Fibroblast of skin of right quadriceps (primary cell): ENCODE measurements at places on chromosomes 11 and 22.
A peak's percentile ranks its signal among the peaks of the same experiment; 100 is the strongest.

DNA sequence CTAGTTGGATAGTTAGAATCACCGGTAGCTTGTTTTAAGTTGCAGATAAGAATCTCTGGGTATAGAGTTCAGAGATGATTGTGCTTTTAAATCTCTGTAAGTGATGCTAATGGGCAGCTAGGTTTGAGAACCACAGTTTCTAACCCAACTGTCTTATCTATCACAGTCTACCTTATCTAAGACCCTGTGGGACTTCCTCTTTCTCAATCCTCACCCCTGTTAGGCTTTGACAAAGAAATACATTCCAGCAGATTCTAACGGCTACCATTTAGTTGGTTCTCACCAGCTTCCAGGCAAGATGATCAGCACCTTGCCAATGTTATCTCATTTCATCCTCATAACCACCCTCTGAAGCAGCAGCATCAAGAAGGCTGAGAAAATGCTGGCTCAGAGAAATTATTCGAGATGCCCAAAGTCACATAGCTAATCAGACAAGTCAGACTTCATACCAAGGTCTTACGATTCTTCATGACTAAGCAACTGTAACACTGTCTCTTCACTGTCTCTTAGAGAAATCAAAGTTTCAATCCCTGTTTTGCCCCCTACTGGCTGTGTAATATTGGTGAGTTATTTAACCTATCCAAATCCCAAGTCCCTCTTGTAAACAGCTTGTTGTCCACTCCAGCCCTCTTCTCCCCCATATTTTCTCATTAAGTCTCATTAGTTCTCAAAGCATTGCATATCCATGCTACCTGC, 192.4 kb upstream of the API5 start:
- DNase-seq: no peak

GRCh38 chr11:65589444-65590239, 6.0 kb downstream of the KCNK7 start:
- no peak for DNase-seq

DNA sequence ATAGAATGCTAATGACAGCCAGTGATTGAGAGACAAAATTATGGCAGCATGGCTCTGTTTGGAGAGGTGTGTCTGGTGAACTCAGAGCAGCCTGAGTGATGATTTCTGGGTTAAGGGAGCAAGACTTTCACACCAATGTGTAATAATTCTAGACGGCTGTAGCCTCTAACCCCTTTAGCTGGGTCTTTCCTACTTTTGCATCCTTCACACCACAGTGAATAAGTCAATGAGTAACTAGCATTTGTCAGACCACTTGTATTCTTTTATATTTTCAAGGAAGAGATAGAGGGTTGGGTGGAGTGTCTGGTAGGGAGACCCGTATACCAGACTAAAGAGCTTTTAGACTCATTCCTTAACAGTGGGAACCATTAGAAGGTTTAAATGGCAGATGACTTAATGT, 50.4 kb downstream of the ATXN10 start:
- DNase-seq: no peak

DNA sequence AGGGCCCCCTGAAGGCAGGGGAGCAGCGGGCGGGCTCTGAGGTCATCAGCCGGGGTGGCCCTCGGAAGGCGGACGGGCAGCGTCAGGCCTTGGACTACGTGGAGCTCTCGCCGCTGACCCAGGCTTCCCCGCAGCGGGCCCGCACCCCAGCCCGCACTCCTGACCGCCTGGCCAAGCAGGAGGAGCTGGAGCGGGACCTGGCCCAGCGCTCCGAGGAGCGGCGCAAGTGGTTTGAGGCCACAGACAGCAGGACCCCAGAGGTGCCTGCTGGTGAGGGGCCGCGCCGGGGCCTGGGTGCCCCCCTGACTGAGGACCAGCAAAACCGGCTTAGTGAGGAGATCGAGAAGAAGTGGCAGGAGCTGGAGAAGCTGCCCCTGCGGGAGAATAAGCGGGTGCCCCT, 50.1 kb upstream of the GCAT start:
- DNase-seq: no peak

GRCh38 chr22:23107487-23108248, 34.1 kb downstream of the RSPH14 start:
- DNase-seq: no peak

DNA sequence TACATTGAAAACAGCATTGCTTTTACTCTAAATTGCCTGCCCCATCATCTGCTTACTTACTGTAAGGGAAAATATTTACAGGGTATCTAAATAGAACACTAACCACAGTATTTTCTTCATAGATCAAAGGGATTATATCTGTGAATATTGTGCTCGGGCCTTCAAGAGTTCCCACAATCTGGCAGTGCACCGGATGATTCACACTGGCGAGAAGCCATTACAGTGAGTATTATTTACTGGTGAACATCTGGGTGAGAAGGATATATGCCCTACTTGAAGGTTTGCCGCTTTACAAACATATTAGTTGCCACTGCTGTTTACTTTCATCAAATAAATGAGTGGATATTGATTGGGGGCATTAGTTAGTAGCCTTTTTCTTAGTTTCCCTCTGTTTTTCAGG, 5.9 kb upstream of the CNTF start:
- peak; percentile 85 for DNase-seq

GRCh38 chr11:30724274-30724673, 138.1 kb upstream of the MPPED2 start:
- DNase-seq: no peak

- no peak for DNase-seq
Observed at GRCh38 chr22:48205161-48205560, 1442.7 kb downstream of the TBC1D22A start.

GRCh38 chr11:3132831-3133260, 32.3 kb downstream of the OSBPL5 start:
- DNase-seq: no peak

DNA sequence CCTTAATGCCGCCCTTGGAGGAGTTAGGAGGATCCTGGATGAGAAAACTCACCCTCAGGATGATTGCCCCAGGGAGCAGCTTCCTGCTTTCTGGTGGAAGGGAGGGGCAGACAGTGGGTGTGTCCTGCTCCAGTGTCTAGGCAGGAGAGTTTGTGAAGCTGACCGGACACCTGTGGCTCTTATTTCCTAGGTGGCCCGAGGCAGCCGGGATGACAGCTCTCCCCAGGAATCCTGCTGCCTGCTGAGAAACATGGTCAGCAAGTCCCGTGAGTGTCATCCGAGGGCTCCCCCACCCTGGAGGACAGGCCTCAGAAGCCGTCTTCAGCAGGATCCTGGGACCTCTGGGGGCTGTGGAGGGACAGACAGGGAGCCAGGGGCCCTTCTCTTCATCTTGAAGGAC, 50.4 kb downstream of the ST3GAL4 start:
- no peak for DNase-seq

- peak; percentile 64 for DNase-seq
Observed at GRCh38 chr22:36641902-36642640, 61.5 kb downstream of the CACNG2 start.

GRCh38 chr22:19958083-19959042, 16.7 kb upstream of the TXNRD2 start:
- peak; percentile 43 for DNase-seq

DNA sequence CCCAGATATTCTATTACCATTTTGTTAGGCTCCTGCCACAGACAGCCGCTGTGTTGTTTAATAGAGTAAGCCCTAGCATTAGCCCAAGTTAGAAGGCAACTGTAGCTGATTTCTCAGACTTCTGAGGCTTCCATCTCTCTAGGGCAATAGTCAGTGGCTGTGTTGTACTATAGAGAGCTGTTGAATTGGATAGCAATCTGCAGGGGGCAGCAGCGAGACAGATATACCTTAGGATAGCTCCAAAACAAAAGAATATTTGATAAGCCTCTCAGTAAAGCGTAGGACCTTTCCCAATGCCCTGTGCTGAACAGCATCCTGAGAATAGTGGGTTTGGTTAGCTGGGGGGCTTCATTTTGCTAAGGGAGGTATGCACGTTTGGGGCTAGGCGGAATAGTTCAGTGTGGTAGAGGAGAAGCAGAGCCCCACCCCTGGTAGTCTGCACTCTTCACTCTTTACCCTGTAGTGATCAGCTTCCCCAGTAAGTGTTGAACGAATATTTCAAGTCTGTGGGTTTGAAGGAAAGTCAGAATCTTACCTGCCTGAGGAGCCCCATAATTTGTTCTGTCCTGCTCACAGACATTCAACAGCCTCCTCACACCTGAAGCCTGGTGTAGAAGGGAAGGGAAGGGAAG, 515.1 kb downstream of the INSC start:
- no peak for DNase-seq

- DNase-seq: no peak
Observed at GRCh38 chr11:61331651-61332050, 1.3 kb downstream of the DDB1 start.

GRCh38 chr11:96178049-96178886, 164.7 kb downstream of the MAML2 start:
- DNase-seq: no peak

DNA sequence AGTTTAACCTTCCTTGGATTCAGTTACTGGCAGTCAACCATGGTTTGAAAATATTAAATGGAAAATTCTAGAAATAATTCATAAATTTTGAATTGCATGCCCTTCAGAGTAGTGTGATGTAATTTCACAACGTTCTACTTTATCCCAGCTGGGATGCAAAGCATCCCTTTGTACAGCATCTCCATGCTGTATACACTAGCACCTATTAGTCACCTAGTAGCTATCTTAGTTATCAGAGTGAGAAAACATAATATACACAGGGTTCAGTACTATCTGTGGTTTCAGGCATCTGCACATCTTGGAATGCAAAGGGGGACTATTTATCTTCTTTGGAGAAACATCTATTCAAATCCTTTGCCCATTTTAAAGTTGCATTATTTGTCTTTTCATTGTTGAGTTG, 30.8 kb downstream of the CBL start:
- DNase-seq: peak; percentile 73

- no peak for DNase-seq
Observed at GRCh38 chr11:63609536-63609935, 4.7 kb downstream of the PLAAT3 start.

- peak; percentile 5 for DNase-seq
Observed at GRCh38 chr11:36741515-36741914, 143.5 kb upstream of the RAG2 start.

GRCh38 chr11:113951537-113951936, 23.4 kb upstream of the HTR3A start:
- no peak for DNase-seq

DNA sequence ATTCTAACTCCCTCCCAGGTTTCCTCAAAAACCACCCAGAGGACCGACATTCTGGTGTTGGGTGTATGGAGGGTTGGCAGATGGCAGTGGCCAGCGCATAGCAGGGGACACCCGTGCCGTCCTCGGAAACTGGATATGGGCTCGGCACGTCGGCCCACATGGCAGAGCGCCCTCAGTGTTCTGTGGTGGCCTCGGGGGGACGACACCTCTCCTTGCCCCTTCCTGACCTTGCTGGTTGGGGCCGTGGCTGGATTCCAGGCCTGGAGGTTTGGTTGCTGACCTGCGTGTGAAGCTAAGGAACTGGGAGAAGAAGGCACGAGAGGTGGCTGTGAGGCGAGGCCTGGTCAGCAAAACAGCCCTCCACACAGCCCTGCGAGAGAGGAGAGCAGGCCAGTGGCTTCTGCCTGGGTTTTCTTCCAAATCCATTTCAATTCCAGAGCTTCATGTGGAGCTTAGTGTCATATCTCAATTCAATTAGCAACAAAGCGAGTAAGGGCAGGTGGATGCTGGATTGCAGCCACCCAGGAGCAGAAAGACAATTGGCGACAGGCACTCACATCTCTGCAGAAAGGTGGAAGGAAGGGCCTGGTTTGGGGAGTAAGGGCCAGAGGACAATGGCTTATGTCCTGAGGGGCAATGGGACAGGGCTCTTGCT, 478.4 kb downstream of the BRD1 start:
- no peak for DNase-seq

- no peak for DNase-seq
Observed at GRCh38 chr11:121159741-121160140, 58.7 kb downstream of the TECTA start.

- no peak for DNase-seq
Observed at GRCh38 chr11:41377709-41378394, 81.6 kb downstream of the LRRC4C start.

DNA sequence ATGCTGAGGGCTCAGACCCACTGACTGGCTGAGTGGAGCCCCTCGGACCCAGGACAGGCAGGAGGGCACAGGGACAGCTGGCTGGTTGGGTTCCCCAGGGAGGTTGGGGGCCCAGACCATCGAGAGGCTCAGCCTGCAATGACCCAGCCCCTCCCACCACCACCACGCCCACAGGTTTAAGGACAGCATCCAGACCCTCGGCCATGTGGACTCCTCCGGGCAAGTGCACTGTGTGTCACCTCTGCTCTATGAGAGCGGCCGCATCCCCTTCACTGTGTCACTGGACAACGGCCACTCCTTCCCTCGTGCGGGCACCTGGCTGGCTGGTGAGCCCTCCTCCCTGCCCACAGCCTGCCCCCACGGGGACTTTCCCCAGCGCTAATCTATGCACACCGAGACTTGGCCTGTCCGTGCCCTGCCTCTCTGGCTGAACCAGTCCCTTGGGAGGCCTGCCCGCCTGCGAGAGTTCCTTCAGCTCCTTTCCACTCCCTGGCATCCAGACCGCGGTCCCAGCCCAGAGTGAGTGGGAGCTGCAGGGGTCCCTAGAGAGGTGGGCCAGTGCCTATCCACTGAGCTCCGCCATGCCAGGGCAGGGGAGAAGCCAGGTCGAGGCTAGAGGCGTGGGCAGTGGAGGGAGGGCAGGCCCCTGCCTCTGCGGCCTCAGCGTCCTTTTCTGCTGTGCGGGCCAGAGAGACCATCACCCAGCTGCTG, 2.2 kb downstream of the SUSD2 start:
- no peak for DNase-seq

GRCh38 chr11:1563697-1564534, 8.2 kb downstream of the DUSP8 start:
- DNase-seq: no peak

DNA sequence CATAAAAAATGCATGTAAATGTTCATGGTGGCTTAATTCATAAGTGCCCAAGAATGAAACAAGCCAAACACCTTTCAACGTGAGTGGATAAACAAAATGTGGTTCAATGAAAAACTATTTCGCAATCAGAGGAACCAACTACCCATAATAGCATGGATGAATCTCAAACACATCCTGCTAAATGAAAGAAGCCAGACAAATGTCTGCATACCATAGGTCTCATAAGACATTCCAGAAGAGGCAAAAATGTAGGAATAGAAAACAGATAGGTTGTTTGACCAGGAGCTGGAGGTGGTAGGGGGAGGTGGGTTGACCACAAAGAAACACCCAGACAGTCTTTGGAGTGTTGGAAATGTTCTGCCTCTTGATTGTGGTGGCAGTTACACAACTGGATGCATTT, 13.2 kb upstream of the OSBPL5 start:
- peak; percentile 75 for DNase-seq

GRCh38 chr11:3952715-3953114, 97.3 kb downstream of the STIM1 start:
- DNase-seq: no peak

DNA sequence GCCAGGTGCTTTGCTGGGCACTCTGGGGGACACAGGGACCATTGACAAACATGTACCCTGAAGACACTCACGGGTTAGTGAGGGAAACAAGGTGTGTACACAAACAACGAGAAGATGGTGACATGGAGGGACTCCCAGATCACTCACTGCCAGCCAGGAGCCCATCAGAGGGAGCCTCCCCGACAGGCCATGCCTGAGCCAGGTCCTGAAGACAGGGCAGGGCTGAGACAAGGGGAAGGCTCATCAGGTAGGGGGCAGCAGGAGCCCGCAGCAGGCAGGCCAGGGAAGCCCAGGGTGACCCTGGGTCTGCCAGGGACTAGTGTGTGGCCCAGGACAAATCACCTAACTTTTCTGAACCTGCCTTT, 127.9 kb downstream of the BUD13 start:
- no peak for DNase-seq
